ENCODE measurements at places on chromosomes 12 and 14. TPM values are rescaled to one million over a fixed set of nuclear protein-coding genes. Genes with fewer than 3 reads are reported as not detected.

DNA sequence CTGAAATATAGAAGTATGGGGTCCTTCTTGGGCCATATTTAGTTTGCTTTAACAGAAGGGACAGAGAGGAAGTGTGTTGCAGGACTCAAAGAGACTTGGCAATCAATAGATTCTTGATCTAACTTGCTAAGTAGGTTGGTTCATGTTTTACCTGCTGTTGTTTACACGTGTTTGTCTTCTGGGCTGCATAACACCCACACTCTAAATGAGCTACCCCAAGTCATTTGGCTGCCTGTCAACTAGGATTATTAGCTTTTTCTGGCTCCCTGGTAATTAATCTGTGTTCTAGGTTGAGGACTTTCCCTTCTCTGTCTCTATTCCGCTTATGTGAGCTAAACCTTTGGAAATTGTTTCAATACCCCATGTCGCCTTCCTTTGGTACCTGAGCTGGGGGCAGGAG lies 10.1 kb upstream of the TBPL2 start:
- no peak for DNase-seq

- no peak for DNase-seq
These were observed 15.6 kb upstream of the RNU6-7 start for GRCh38 chr14:32186248-32186647.

DNA sequence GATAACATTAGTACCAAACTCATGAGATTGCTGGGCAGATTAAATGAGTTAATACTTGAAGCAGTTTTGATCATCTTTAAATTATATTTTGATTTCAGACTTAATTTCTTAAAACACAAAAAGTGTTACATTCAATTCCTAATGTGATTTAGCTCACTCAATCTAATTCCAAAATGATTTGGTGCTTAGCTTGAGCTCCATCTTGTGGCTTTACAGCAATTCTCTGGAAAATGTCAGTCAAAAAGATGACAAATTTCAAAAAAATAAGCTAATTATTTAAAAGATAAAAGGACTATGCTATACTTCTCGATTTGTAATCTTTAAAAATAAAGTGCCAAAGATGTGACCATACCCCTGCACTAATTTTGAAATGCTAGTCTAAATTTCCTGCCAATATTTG lies 10.1 kb downstream of the LLPH start:
- no peak for DNase-seq

Gene ALX1
- total RNA-seq = not detected

- no peak for DNase-seq
These were observed 98.2 kb upstream of the GSC start for GRCh38 chr14:94867946-94868771.

All from upper lobe of right lung (tissue), 1 donor.